ENCODE measurements at places on chromosomes 16 and 17.

DNA sequence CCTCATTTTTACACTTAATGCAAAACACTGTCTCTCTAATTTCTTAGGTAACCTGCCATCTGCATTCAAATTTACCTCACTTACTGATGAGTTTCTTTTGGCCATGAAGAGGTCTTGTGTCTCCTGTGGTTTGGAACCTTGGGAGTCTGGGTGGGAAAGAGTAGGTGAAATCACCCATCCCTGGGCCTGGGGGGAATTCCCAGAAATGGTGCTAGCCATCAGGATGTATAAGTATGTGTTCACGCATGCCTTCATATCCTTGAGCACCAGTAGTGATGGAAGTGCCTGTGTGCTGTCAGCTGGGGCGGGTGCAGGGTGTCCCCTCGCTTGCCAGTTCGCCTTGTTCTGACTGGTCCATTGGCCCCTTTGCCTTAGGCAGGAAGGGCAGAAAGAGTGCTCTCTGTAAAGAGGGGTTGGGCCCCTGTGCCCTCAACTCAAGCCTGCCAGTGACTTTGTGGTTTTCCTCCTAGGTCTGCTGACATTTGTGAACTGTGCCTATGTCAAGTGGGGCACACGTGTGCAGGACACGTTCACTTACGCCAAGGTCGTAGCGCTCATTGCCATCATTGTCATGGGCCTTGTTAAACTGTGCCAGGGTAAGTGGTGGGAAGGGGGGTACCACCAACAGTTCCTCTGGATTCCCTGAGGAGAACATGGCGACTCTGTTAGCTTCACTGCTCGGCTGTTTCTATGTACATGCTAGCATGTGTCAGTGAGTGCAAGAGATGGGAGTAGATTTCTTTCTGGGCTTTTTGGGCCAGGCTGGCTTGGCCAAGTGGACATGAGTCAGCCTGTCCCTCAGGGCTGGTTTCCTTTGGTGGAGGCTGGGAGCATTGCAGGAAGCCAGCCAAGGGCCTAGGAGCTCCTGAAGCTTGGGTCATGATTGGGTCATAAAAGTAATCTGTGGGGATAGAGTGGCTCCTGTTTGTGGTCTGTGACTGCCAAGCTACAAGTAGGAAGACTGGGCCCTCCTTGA lies 23.2 kb downstream of the SLC7A6OS start:
- DNase-seq = no peak

GRCh38 chr16:76287466-76287865 lies 10.3 kb downstream of the CNTNAP4 start:
- no peak for DNase-seq

DNA sequence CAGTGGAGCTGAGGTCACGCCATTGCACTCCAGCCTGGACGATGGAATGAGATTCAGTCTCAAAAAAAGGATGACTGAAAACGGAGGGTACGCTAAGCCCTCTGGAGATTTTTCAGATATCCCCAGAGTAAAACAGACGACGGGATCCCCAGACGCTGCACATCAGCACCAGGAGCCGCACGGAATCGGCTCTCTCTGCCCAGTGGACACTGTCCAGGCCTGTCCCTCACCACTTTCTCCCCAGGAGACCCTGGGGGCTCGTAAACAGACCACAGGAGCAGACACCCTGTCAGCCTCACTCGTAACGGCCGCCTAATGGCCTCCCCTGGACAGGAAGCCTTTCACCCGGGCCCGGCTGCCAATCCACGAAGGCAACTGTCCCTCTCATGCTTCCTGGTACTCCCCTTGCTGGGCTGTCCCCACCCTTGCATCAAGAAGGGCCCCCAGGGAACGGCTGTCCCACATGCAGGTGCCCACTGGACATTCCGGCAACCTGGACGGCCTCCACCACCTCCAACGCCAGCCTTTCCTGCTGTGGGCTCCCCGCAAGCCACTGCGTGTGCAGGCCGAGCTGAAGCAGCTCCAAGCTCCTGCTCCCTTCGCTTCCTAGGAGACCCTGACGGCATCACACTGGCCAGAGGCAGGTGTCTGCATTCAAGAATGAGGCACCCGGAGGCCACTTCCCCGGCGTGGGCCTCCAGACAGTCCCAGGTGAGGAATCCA lies 74.3 kb downstream of the TIMM22 start:
- DNase-seq = no peak

DNA sequence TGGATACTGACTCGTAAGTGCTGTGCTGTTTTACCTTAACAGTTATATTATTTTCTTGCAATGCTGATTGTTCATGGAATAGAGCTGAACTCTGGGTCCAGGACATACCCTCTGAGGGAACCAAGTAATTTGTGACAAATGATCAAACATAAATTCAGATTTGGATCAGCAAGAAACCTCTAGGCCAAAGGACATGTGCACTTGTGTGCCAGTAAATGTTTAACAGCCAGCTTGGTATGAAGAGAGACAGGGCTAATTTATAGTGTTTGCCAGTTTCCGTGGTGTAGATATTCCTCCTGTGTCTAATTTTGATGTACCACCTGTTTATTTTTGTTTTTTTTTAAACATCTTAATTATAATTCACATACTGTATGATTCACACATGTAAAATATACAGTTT lies 30.8 kb upstream of the MRC2 start:
- no peak for DNase-seq

DNA sequence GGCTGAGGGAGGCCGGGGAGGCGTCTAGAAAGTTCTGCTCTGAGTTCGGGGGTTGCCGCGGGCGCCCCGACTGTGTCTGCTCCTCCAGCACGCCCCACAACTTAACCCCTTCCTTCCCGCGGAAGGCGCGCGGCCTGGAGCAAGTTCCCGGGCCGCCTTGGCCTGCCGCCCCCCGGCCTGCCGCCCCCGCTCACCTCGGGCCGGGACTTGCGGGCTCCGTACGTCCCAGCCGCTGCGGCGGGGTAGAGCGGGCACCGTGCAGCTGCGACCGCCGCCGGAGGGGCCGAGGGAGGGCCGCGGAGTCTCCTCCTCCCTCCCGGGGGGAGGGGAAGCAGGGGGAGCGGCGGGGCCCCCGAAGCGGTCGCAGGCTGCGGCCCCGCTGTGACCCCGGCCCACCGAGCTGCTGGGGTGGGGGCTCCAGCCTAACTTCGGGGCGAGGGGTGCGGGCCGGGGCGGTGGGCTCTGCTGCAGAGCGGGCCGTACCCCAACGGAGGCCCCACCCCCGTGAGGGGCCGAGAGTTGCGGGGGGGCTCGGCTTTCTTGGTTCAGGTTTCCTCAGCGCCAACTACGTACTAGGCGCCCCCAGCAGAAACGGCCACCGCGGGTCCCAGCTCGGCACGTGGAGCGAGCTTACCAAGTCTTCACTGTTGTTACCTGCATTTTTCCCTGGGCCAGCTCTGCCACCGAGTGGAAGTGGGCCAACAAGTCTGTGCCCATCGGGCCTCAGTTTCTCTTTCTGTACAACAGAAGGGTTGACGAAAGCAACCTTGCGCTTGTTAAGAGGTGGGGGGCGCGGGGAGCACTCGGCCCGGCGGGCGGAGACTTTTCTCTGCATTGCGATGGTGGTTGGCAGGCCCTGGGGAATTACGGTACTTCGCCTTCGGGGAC lies at the start of gene CCDC102A:
Gene CCDC102A (minus strand): TSS at position 266 of the 888 bp plus-strand sequence. CDS start 7,394 bp downstream, outside the sequence.
- DNase-seq = peak; percentile 49

- no peak for DNase-seq
These were observed 8.6 kb upstream of the KDM6B start for GRCh38 chr17:7825206-7825990.

- DNase-seq = no peak
These were observed 6.2 kb downstream of the FUS start for GRCh38 chr16:31186176-31186575.

GRCh38 chr16:9072806-9073341 lies 18.6 kb upstream of the HAPSTR1 start:
- peak; percentile 52 for DNase-seq

DNA sequence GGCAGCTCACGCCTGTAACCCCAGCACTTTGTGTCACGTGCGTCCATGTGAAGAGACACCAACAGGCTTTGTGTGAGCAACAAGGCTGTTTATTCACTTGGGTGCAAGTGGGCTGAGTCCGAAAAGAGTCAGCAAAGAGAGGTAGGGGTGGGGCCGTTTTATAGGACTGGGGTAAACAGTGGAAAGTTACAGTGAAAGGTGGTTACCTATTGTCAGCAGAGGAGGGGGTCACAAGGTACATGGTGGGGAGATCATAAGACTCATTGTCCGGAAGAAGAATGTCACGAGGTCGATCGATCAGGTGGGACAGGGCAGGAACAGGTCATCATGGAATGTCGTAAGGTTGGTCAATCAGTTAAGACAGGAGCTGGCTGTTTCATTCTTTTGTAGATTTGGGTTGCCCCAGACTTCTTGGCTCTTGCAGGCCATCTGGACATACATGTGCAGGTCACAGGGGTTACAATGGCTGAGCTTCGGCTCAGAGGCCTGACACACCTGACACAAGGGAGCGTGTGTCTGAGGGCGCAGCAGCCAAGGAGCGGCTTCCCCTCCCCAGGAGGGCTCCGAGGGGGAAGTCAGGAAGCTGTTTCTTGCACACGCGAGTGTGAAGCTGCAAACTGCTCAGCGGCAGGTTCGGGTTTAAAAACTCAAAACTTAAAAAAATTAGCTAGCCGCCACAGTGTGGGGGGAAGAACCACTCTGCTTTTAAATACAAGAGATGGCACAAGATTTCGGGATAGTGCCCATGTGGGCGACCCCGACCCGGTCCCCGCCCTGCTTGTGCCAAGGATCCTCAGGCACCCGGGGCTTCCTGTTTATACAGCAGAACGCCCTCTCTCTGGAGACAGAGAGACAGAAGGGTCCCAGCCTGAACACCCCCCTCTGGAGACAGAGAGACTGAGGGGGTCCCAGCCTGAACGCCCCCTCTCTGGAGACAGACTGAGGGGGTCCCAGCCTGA lies 12.4 kb upstream of the TEX19 start:
- no peak for DNase-seq

DNA sequence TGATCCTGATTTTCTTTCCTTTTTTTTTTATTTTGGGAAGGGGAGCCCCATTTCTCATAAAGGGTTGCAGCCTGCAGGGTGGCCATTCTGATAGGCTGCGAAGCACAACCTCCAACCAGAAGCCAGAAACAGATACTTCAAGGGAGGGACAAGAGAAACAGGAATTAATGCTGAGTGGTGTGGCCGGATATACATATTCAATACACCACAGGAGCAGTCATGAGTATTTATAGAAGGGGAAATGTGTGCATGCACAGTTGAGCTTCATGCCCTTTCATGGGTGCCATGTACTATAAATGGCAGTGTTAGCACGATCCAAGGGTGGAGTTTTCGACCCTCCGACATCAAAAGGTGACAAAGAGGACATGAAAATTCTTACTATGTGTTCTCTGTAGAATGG lies 320.8 kb downstream of the CBLN1 start:
- DNase-seq = no peak

GRCh38 chr16:16111639-16112038 lies 111.7 kb downstream of the ABCC6 start:
- no peak for DNase-seq

DNA sequence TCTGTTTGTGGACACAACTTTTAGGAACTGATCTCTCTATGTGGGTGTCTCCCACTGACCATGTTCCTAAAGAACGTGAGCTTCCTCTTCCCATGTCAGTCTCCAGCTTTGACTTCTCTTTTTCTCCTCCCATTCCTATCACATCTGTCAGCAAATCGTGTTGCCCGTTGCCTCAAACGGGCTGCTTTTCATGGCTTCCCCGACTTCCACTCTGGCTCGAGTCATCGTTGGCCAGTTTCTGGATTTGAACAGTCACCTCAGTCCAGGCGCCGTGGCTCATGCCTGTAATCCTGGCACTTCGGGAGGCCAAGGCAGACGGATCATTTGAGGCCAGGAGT lies 5.4 kb downstream of the ABCC1 start:
- DNase-seq = no peak

DNA sequence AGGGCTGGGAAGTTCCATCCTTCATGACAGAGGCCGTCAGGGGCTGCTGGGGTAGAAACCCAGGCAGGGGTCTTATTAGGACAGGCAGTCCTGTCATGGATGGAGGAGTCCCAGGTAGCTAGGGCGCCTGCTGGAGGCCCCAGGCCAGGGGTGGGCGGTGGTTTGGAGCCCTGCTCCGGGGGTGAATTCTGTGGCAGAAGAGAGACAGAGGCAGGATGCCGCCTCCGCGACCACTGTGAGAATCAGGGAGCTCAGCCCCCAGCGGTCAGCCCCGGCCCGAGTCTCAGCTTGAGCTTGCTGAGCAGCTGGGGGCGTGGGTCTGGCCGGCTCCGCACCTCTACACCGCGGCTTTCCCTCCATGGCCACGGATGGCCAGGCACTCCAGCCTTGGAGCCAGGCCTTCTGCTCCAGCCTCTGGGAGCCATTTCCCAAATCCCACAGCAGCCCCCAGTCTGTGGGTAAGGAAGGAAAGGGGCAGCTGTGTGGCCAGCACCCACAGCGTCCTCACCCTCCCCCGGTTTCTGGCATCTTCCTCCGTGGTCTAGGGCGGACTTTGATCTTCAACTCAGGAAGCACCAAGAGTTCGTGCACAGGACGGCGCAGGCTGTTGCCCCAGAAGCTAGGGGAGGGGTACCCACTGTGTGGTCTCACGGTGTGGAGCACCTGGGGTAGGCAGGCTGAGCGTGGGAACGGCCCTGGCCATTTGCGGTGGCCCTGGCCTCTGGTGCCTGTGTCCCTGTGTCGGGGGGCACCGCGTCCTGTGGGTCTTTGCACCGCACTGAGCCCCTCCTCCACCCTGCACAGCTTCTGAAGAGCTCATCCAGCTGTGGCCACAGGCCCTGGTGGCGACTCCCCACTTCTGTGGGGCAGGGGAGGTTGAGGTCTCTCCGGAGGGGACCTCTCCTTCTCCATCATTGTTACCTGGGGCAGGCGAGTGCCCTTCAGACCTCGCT lies 14.1 kb downstream of the CD7 start:
- DNase-seq = no peak

DNA sequence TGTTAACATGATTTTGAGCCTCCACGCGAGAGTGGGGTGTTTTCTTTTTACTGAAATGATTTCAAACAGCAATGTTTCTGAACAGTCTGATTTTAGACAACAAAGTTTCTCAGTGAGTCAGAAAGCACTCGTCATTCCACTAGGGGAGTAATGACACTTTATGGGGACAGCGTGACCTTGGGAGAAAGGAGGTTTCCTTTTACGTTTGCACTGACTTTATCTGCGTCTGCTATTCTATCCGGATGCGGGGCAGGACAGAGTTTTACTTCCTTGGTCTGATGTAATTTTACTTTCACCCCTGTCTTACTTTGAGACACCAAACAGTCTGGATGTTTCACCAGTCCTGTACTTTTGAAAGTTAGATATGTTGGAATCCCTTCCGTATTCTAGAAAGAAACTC lies 20.7 kb downstream of the SLC47A1 start:
- DNase-seq = no peak

GRCh38 chr17:82055965-82056728 lies 4.4 kb downstream of the GPS1 start:
- no peak for DNase-seq

- no peak for DNase-seq
These were observed 87.0 kb downstream of the IRX3 start for GRCh38 chr16:54199487-54200160.

- no peak for DNase-seq
These were observed 1.8 kb downstream of the KRT23 start for GRCh38 chr17:40935624-40936023.

GRCh38 chr17:47918006-47918405 lies 22.0 kb downstream of the SP2 start:
- no peak for DNase-seq

- no peak for DNase-seq
These were observed 8.4 kb downstream of the FOXN1 start for GRCh38 chr17:28514561-28515002.
